ENCODE measurements at places on chromosomes 3 and 15.

GRCh38 chr15:45030743-45031142 is 7.7 kb downstream of the SORD start:
- DNase-seq = no peak

GRCh38 chr3:11641683-11642430 is 1.9 kb downstream of the VGLL4 start:
- DNase-seq = no peak

GRCh38 chr3:71119171-71119570 is 464.4 kb downstream of the FOXP1 start:
- no peak for DNase-seq

DNA sequence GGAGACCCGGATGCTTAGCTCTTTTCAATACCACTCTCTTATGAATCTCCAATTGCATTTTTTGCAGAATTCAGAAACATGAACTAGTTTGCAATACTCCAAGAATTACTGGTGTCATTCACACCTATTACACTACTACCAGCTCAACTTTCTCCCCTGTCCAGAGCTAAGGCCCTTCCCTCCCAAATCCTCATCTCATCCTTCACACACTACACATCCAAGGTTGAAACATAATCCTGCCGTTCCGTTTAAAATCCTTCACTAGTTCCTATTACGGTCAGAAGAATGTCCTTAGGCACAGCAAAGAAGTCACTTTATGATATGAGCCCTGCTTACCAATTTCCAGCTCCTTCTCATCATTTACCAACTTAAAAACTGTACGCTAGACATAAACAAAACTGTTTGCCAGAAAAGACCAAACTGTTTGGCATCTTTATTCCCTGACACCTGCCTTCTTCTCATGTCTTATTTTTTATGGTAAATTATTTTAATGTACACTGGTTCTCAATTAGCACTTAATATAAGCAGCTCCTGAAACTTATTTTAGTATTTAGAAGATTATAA is 22.6 kb downstream of the TBL1XR1 start:
- DNase-seq = no peak

DNA sequence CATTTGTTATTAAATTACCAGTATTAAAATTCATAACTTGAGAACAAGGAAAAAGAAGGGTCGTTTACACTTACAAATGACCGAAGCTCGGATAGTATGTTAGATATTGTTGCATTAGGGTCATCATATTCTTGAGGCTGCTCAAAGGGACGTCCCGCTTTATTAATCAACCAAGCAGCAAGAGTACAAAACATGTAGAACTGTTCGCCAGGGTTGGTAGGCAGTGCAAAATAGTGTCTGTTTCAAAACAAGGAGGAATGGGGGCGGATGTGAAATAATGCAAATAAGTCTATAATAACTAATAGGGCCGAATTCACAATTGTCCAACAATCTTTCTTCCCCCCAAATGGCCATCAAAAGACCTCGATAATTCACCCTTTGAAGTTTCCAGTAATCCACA is 2.9 kb downstream of the IFT57 start:
- no peak for DNase-seq

Measured in activated CD4-positive, alpha-beta T cell treated with anti-CD3 and anti-CD28 coated beads, Interleukin-2, amount 50 U/mL, for 48 hours (primary cell).